ENCODE measurements at places on chromosomes 12 and 14.

- DNase-seq, result no peak
Observed at GRCh38 chr14:24920265-24921075, 129.5 kb downstream of the STXBP6 start.

DNA sequence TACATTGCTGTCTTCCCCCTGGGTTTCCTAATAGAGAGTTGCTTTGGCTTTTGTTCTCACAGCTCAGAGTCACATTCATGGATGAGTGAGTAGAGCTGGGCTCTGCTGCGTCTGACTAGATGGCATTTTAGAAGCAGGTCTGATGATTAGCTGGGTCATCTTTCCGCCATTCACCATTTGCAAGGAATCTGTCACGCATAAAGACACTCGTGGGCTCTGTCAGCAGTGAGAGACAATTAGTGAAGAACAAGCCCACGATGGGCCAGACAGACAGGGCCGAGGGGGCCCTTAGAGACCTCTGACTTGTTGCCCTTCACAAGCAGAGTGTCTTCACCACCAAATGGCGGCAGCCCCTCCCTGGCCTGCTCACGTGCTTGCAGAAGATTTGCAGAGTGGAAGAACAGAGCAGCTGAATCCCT, 175.0 kb downstream of the CRADD start:
- DNase-seq, result no peak

- DNase-seq, result no peak
Observed at GRCh38 chr14:104935955-104936354, 11.3 kb downstream of the PLD4 start.

- peak; percentile 51 for DNase-seq
Observed at GRCh38 chr12:100959481-100959880, 164.9 kb downstream of the ANO4 start.

DNA sequence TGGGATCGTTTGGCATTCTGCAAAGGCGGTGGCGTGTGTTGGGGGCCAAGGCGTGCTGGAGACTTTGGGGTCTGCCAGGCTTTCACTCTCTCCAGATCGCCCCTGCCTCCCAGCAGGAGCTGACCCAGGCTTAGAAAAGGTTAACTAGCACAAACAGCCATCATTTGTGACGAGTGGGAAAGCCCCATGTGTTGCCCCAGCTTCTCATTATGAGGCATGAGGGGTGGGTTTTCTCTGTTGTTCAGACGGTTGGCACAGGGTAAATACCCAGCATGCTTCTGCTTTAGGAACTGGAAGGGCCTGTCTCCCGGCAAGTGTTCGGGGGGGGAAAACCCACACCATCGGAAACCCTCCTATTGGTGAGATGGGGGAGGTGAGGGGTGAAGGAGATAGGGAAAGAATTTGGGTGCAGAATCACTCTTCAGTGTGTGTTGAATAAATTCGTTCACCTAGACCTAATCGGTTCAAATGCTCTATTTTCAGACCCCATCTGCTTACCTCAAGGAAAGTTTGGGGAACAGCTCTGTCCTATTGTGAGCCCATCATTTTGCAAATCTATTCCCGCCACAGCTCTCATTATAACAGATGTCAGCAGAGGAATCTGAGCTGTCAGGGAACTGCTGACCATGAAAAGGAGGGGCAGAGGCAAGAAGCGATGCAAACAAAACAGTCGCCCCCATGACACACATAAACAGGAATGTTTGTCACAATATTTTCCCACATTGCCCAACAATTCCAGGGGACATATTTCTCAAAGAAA, 34.7 kb upstream of the C12orf42 start:
- no peak for DNase-seq

- DNase-seq, result no peak
Observed at GRCh38 chr14:104093366-104094055, 8.0 kb downstream of the ASPG start.

- no peak for DNase-seq
Observed at GRCh38 chr12:48163150-48163747, 5.9 kb upstream of the ASB8 start.

DNA sequence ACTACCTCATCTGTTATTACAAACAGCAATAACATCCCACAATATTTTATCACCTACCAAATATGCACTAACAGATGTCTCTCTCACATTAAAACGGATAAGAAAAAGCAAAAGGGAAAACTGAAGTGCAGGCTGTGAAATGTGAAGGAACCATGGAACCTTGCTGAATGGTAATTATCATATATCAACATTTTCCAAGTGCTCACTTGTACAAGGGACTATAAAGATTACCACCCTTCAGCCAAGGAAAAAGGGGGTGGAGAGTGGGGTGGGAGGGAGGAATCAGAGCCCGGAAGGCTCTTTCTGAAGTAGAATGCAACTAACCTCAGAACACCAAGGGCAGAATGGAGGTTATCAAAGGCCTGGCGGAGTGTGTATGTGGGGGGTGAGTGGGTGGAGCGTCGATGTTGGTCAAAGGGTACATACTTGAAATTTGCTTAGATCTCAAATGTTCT, 1.2 kb downstream of the SNX6 start:
- peak; percentile 13 for DNase-seq

DNA sequence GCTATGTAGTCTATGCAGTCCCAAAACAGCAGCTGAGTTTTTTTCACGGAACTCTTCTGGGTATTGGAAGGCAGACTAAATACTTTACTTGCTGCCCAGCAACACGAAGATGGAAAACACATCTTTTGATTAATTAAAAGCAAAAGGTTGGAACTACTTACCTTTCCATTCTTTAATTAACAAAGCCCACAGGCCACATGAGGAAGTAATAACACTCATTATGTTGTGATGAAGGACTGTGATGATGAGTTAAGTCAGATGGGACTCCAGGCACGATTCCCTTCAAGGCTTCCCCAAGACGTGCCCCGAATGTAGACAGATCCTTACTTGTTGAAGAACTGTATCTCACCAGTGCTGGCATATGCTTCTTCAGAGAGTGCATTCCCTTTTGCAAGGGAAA, 129.0 kb downstream of the WIF1 start:
- no peak for DNase-seq

DNA sequence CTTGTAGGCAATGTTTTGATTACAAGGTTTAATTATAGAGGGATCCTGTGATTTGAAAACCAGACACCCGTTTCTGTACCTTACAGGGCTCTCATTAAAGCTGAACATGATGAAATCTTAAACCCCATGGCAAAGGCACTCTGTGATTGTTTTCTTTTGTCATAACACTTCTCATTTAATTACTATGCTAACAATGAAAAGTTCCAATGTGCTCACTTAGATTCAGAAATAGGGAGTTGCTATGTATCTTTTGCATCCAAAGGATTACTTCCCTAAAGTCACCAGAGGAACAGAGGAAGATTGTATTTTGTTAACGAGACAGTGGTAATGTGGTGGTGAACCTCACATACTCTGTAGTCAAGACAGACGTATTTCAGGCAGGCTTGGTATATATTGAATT, 81.5 kb upstream of the MYF6 start:
- DNase-seq, result no peak

DNA sequence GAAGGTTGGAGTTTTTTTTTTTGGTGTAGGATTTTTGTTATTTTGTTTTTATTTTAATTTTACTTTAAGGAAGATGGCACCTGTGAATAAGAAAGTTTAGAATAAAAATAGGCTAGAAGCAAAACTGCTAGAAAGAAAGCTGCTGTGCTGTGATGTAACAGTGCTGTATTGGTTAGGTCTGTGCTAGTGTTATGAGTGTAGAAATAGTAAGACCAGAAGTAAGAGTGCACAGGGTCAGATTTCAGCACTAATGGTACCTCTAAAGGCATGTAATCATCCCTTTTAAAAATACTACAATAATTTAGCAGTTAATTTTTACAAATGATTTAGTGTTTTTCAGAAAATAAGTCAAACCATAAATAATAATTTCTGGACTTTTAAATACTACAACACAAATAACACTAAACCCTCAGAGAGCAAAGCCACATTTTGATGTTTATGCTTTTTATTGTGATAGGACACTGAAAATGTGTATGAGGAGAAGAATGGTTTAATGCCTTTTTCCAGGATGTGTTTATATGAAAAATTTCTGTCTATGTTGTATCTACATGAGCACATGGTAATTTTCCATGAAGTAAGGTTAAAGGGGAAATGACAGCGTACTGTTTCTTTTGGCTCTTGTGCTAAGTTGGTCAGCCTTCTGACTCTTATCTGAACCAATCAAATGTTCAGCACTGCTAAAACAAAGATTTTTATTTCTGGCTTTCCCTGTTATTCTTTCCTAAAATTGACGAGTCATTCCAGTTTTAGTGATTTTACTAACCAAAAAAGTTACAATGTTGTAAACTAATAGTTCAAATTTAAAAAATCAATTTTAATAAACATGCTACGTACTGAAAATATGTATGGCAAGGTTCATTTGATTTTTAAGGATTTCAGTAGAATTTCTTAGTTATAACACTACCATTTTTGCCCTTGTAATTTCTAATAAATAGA, 96.1 kb downstream of the PPHLN1 start:
- DNase-seq, result peak; percentile 54

DNA sequence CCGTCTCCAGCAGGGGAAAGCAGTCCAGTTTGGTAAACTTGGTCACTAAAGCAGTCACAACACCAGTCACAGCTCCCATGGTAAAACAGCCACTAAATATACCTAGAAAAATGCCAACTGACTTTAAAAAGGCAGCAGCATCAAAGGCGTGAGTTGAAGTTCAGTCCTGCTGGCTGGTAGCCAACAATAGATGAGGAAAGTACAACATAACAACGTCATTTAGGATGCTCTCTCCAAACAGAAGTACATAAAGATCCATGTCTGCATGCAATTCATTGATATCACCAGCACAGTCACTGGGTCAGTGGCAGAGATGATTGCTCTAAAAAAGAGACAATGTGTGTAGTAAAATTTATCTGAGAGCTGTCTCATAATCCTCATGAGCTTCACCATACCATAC, 59.3 kb upstream of the TMPO start:
- DNase-seq, result no peak

GRCh38 chr12:107593713-107594381, 91.8 kb upstream of the PWP1 start:
- no peak for DNase-seq

- DNase-seq, result no peak
Observed at GRCh38 chr12:102096855-102097254, 23.1 kb downstream of the NUP37 start.

- no peak for DNase-seq
Observed at GRCh38 chr12:100651108-100651507, 77.6 kb downstream of the GAS2L3 start.

GRCh38 chr12:1595026-1595561, 713 bp upstream of the FBXL14 start:
- no peak for DNase-seq

DNA sequence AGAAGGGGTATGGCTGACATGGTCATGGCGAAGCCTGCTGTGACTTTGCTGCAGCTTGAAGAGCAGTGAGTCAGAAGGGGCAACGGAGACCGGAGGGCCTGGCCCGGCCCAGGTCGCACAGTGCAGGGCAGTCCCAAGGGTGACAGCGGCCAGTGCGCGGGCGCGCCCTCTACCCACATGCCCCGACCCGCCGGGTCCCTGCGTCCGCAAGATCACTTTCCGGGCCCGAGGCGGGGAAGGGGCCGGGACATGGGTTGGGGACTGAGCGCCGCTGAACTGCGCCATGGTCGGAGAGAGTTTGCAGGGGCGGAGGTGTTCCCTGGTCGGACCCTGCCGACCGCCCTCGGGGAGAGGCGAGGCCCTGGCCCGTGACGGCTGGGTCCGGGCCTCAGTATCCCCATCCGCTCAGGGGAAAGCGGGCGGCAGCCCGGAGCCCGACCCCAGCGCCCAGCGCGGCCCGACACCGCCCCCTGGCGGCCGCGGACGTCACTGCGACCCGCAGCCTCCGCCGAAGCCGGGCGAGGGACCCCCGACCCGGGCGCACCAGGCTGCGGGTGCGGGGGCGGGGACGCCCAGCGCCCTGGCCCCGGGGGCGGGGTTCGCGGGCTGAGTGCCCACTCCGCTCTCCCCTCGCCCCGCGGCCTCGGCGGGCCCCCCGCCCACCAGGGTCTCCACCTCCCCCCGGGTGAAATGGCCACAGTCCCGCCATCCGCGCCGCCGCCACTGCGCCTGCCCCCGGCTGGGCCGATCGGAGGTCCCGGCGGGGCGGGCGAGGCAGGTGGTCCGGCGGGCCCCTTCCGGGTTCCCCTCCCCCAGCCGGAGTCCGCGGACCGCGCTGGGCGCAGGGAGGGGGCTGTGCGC, 7.2 kb upstream of the ANKRD9 start:
- DNase-seq, result no peak

DNA sequence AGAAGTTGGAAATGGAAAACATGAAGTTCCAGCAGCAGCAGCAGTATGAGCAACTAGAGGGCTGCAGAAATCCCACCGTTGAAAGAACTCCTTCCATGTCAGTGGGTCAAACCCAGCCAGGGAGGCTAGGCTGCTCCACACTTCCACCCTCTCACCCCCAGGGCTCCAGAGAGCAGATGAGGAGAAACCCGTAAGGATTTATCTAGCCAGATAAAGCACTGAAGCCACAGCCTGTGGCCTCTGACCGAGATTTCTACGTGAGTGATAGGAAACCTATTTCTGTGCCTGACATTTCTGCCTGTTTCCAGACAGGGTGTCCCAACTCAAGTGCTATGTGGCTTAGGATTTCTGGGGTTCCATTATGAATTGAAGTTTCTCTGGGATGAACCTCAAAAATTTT, 100.0 kb upstream of the EEA1 start:
- DNase-seq, result no peak

DNA sequence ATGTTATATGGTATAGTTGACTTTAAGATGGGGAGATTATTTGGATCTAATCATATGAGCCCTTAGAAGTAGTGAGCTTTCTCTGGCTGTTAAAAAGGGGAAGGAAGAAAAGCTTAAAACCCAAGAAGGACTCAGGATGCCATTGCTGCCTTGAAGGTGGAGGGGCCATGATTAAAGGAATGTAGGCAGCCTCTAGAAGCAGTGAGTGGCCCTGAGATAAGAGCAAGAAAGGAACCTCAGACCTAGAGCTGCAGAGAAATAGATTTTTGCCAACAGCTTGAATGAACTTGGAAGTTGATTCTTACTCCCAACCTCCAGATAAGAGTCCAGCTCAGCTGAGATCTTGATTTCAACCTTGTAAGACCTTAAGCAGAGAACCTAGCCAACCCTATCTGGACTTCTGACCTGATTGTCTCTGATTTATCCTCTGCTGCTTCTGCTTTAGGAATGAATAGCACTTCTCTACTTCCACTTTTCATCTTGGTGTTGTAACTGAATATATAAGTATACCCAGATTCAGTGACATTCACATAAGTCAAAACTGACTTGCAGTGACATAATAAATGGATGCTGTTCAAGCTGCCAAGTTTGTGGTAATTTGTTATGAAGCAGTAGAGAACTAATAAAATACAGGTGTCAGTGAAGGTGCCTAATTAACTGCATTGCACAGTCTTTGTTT, 33.5 kb downstream of the RAD51B start:
- DNase-seq, result no peak

GRCh38 chr12:46260124-46260912, 8.5 kb downstream of the SLC38A1 start:
- peak; percentile 80 for DNase-seq

- no peak for DNase-seq
Observed at GRCh38 chr14:77276295-77276935, 5.4 kb upstream of the NGB start.

Data from fibroblast of upper back skin (primary cell).